Stimulated activated memory B cell treated with anti-CD40 and anti-IgM and Interleukin-4, amounts not matched to agents 10 μg/mL and 1 μg/mL and 100 μg/mL, for 72 hours (primary cell): ENCODE measurements at places on chromosomes 5 and 9.

GRCh38 chr9:87950296-87950695, 24.0 kb downstream of the CDK20 start:
- no peak for ATAC-seq

DNA sequence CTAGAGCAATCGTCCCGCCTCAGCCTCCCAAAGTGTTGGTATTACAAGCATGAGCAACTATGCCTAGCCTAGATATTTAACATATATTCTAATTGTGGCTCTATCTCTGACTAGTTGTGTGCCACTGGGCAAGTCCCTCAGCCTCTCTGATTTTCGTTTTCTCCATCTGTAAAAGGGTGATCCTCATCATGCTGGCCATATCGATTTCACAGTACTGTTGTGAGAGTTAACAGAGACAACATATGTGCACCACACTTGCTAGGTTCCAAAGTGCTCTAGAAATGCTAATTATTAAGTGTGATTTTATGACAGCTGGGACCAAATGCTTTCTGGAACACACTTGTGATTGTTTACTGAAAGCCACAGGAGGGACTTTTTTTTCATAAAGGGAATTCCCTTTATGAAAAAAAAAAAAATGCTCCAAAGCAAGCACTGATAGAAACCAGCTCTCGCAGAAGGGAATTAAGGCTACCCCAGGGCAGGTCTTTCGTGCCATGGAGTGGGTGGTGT, 78.5 kb upstream of the EPB41L4B start:
- ATAC-seq, result peak; percentile 88

- ATAC-seq, result no peak
These were observed 18.5 kb downstream of the CD180 start for GRCh38 chr5:67178085-67178484.

DNA sequence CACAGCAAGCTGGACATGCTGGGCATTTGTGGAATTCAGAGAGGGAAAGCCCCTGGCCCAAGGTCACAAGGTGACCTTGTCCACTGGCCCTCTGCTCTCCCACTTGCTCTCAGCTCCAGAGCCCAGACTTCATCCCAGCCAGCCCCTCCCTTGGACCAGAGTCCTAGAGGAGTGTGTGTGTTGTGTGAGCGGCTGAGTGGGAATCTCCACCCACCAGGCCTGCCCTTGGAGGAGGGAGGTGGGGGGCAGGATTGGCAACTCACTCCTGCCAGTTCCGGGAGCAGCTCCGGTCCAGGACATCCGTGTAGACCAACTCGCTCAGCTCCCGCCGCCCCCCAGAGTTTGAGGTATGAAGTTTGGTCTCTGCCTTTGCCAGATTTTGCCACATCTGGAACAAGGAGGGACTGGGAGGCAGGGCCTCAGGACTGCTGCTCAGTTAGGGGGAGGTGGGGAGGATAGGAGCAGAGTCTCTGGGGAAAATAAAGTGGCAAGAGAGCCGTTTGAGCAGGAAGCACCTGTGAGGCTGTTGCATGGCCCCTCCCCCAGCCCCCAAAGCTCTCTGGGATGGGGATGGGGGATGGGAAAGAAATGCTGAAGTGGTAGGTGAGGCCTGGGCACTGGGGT, 1.4 kb downstream of the MZB1 start:
- peak; percentile 9 for ATAC-seq

DNA sequence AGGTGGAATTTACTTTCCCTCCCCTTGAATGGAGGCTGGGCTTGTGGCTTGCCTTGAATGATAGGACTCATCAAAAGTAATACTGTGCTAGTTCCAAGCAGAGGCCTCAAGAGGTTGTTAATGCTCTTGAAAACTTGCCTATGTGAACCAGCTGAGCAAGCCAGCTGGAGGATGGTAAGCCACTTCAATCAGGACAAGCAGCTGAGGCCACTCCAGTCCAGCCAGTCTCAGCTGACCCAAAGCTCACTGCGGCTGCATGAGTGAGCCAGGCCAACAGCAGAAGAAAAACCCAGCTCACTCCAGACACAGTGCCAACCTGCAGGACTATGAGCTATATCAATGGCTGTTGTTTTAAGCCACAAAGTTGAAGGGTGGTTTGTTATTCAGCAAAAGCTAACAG, 182.8 kb downstream of the MCTP1 start:
- no peak for ATAC-seq

DNA sequence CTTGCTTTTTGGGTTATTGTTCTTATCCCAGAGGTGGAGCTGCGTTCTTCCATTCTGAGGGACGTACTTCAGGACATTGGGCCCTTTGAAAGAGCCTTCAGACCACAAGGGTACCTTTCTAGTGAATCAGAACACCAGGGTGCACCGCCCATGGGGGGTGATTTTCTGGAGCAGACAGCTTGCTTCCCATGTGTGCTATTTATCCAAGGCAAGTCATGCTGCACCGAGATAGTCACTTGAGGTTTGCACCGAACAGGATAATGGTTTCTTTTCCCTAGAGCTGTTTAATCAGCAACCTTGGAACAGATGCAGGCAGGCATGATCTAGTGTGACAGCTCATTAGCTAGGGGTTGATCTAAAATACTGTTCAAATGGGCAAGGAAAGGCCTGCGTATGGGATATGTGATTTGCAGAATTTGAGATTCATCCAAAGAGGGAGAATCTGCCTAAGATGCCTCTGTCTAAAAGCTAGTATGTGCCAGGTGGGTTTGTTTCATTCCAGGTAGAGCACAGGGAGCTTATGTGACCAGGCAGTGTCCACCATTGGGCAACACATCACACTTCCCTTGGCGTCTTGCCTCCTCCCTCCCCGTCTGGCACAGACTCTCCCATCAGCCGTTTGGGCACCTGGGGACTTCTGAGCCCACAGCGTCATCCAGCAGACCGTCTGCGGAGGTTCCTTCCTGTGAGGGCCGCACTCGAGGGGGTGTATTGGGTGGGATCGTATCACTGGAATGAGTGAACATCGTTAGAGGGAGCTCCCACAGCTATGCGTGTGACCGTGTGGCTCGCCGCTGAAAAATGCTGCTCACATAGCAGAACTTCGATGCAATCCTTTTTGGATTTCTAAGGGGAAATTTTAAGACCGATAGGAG, 23.0 kb downstream of the ABL1 start:
- ATAC-seq, result no peak

GRCh38 chr9:15549611-15550010, 3.2 kb upstream of the CCDC171 start:
- ATAC-seq, result no peak

DNA sequence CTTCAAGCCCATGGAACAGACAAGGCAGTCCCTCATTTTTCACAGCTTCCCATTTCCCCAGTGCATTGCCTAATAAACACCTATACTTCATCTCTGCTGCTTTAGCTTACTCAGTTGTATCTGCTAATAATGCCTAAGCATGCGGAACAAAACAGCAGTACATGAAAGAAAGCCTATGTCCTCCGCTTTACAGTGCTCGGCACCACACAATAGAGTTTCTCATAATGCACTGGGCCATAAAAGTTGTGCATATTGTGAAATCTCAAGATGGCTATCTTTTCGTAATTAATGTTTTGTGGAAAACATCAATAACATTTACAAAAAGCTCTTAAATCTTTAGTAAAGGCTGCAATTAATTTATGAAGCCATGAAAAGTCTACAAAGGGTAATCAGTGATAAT, 69.3 kb downstream of the DENND1A start:
- no peak for ATAC-seq

DNA sequence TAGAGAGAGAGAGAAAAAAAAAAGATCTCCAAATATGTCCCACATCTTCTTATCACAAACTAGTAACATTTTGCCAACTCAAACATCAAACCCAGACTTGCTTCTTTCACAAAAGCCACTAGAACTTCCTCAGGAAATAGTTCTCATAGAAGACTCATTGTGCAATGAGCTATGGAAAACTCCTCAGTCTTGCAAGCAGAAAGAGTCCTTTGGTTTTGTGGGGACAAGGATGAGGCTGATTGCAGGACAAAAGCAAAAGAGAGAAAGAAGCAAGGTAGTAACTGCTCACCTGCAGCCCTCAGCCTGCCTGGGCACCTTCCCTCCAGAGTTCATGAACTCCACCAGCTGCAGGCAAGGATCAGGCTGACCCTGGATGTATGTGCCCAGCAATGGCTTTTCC, 399.0 kb downstream of the IRX1 start:
- ATAC-seq, result no peak

GRCh38 chr5:34034534-34035327, 8.3 kb downstream of the C1QTNF3 start:
- no peak for ATAC-seq

GRCh38 chr5:103355579-103355978, 97.0 kb downstream of the MACIR start:
- ATAC-seq, result no peak

GRCh38 chr9:100364013-100364412, 11.3 kb upstream of the TEX10 start:
- no peak for ATAC-seq

GRCh38 chr9:6078382-6079105, 63.1 kb upstream of the RANBP6 start:
- no peak for ATAC-seq

DNA sequence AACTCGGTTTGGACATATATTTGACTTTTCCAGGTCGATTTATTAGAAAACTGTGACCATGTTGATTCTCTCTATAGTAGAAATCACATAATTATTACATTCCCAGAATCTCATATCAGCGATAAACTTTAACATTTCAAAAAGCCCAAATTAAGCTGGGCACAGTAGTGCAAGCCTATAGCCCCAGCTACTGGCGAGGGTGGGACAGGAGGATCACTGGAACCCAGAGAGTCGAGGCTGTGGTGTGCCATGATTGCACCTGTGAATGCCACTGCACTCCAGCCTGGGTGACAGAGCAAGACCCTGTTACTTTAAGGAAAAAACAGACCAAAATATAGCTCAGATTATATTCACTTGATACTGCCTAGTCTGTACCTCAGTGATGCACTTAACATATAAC, 128.9 kb downstream of the CPLANE1 start:
- no peak for ATAC-seq

- ATAC-seq, result no peak
These were observed 8.9 kb upstream of the PKD2L2 start for GRCh38 chr5:137880313-137880712.

DNA sequence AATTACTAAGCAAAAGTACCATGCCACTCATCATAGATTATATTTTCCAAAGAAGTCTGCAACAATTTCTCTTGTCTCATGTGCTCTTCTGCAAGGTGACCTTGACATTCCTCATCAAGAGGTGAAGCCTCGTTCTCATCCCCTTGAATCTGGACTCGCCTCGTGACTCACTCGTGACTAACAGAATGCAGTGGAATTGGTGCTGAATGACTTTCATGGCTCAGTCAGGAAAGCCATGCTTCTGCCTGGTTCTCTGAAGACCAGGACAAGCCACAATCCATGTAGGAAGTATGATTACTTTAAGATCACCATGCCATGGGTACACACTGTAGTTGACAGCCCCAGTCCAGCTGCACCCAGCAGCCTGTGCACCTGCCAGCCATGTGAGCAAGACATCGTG, 335.8 kb downstream of the GADD45G start:
- no peak for ATAC-seq

- ATAC-seq, result no peak
These were observed 230.5 kb upstream of the DMAC1 start for GRCh38 chr9:8030095-8030494.

- no peak for ATAC-seq
These were observed 101.1 kb downstream of the RGS3 start for GRCh38 chr9:113564498-113565237.

DNA sequence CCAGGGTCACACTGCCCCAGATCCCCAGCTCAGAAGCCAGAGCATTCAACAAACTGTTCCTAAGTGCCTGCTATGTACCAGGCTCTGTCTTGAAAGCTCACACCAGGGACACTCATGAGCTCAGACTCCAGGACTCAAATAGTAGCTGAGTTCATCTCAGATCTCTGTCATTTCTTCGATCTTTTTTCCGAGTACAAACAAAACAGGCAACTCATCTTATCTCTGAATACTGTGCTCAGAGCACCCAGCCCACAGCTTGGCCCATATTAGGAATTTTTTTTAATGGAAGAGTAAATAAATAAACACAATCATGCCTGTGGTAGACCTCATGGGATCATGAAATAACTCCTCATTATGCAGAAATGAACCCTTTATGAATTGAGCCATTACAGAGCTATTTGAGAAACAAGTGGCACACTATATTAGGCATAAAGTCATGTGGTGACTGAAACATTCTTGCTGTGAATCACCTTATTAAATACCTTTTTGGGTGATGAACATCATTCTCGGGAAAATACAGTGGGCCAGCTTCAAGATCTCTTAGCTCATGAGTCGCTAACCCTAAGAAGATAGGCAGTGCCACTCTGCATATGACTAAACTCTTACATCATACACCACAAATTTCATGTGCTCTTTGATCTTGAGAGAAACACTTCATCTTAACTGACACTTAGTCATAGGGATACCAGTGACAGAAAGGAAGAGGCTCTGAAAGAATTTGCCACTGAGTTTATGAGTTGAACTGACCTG, 9.9 kb downstream of the SH3RF2 start:
- ATAC-seq, result no peak

GRCh38 chr5:38543886-38544285, 12.6 kb downstream of the LIFR start:
- no peak for ATAC-seq

- ATAC-seq, result no peak
These were observed 48.6 kb downstream of the PHF2 start for GRCh38 chr9:93624977-93625376.

- ATAC-seq, result no peak
These were observed 1729.7 kb upstream of the WWC1 start for GRCh38 chr5:166561759-166562158.

GRCh38 chr5:5822729-5823257, 400.3 kb downstream of the ICE1 start:
- ATAC-seq, result no peak

GRCh38 chr9:130287736-130288135, 22.2 kb downstream of the HMCN2 start:
- ATAC-seq, result no peak

- no peak for ATAC-seq
These were observed 87.4 kb downstream of the ZNF608 start for GRCh38 chr5:124658867-124659557.

DNA sequence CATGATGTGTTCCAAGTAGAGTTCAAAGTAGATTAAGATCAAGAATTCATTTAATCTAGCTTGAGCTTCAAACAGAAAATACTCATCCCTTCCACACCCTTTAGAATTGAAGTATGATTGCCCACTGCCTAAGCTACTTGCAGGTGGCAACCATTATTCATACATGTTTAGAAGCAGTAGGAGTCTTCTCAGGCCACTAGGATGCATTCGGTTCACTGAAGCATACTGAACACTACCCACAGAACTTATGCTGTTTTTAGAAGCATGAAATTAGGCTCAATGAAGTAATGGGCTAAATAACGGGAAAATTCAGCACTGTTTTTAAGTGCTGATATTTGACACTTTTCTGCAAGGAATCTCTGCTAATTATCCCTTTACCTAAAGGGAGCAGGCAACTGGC, 263.4 kb downstream of the DEPDC1B start:
- peak; percentile 63 for ATAC-seq

DNA sequence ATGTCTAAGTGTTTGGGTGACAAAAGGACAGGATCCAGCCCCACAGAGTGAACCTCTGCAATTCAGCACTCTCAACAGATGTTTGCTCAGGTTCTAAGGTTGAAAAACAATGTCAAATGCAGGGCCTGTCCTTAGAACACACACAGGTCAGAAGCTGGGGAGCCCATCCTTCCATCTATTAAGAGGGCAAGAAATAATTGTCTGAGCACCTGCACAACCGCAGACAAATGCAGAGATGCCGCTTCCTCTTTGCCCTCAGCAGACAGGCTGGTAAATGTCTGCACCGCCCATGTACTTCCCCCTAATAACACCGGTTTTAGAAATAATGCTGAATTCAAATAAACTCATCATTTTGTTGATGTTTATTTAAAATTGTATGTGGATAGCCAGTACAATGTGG, 414.5 kb upstream of the ADAMTS16 start:
- no peak for ATAC-seq

GRCh38 chr5:171840066-171840465, 54.4 kb downstream of the SMIM23 start:
- no peak for ATAC-seq

GRCh38 chr9:68997666-68998065, 16.2 kb downstream of the PRKACG start:
- no peak for ATAC-seq
